ENCODE measurements at places on chromosomes 5 and 9.

- no peak for DNase-seq
Measured at GRCh38 chr5:94064025-94064424, 322.6 kb upstream of the POU5F2 start.

GRCh38 chr5:59591162-59591561 lies 302.4 kb downstream of the PDE4D start:
- no peak for DNase-seq

DNA sequence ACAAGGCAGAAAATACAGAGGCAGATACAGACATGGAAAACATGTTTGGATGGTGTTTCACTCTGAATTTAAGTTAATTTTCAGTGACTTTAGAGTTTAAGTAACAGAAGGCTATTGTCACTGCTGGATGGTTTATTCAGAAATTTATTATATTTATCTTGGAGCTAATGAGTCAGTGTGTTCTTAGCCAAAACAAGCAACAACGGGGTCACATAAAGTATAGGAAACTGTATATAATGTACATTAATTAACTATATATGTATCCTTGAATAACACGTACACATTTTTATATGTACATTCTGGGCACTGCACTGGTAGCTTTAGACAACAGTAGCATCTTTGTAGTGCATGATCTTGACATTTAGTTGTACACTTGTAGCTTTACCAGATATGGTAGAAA lies 30.7 kb downstream of the CYLC2 start:
- no peak for DNase-seq

- no peak for DNase-seq
Measured at GRCh38 chr5:134417707-134418106, 6.0 kb upstream of the CDKN2AIPNL start.

DNA sequence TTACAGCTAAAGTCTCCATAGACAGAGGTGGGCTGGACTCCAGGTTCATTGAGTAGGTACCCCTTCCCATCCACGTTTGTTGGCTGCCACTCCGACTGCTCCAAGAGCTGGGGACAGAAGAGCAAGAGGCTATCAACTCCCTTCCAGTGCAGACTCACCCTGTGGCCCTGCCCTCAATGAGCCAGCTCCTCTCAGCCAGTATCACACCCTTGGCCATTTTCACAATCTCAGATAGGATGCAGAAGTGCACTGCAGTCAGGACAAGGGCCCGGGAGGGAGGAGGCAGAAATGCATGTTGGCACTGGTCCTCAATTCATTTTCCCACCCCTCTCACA lies 6.2 kb downstream of the IRF1 start:
- DNase-seq = no peak

DNA sequence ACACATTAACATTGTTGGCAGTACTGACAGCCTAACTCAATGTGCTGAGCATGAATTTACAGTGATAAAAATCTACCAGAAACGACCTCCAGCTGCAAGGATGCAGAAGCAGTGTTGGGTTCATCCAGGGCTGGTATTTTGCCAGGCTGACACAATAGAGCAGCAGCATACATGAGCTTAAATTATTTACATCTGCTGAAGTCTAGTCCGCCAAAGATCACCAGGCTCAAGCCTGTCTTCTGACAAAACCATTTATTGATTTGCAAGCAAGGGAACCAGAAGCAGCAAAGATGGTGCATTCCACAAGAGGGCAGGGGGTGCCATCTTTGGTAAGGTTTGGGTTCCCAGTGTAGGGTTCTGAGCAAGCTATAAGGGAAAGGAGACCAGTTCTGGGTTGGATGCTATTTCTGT lies 8.7 kb upstream of the C5orf34 start:
- DNase-seq = no peak

GRCh38 chr5:132770476-132771159 lies 6.4 kb downstream of the SEPTIN8 start:
- DNase-seq = no peak

DNA sequence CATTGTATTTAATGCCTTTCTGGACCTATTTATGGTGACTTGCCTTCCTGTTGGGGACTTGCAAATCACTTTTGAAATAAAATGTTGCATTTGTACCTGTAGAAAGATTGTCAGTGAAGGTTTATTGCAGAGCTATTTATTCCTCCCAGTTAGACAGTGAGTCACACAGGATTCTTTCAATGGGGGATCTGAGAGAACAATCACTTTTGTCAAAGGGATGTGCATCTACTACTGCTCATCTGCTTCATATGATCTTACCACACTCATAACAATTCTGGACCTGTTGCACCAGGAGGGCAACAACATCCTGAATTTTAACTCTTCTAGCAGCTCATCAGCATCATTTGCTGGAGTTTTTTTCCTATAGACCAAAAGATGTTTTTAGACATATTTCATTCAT lies 66.8 kb downstream of the FBXL7 start:
- DNase-seq = no peak

GRCh38 chr9:99231711-99232110 lies 9.6 kb downstream of the SEC61B start:
- DNase-seq = no peak

GRCh38 chr9:15423231-15423985 lies 732 bp downstream of the SNAPC3 start:
- no peak for DNase-seq

- DNase-seq = no peak
Measured at GRCh38 chr5:75337366-75338021, 474 bp downstream of the HMGCR start.

- DNase-seq = no peak
Measured at GRCh38 chr5:43073597-43074546, 33.8 kb upstream of the ANXA2R start.

DNA sequence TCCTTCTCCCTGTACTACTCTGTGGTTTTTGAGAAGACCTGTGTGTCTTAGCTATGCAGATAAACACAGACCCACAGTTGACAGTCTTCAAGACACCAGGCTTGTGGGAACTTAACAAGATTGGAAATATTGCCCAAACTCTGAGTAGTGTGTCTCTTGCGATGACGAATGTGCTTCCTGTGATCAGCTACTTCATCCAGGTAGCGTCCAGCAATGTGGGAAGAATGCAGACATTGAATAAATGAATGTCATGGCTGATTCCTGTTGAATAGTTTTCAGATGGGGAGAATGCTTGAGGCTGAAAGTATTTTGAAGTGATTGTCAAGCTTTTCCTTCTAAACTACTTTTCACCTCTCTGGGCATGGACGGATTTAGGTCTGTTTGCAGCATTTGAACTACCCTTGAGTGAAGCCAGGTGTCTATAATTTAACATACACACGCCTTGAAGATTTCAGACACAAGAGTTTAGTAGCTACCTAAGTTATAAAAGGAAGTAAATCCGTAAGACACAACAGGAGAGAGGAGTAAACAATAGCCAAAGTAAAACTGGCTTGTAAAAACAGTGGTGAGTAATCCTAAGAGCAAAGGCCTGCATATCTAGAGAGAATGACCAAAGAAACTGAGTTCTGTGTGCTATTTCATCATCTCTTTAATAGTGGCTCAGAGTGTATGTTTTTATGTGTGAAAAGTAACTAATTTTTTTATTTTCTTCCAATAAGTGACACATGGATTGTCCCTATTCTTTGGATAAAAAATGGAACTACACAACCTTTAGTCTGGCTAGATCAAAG lies 30.0 kb upstream of the ARL14EPL start:
- DNase-seq = peak; percentile 12

- no peak for DNase-seq
Measured at GRCh38 chr9:81753436-81753835, 64.1 kb upstream of the TLE1 start.

GRCh38 chr5:145681216-145681615 lies 153.9 kb downstream of the PRELID2 start:
- no peak for DNase-seq

DNA sequence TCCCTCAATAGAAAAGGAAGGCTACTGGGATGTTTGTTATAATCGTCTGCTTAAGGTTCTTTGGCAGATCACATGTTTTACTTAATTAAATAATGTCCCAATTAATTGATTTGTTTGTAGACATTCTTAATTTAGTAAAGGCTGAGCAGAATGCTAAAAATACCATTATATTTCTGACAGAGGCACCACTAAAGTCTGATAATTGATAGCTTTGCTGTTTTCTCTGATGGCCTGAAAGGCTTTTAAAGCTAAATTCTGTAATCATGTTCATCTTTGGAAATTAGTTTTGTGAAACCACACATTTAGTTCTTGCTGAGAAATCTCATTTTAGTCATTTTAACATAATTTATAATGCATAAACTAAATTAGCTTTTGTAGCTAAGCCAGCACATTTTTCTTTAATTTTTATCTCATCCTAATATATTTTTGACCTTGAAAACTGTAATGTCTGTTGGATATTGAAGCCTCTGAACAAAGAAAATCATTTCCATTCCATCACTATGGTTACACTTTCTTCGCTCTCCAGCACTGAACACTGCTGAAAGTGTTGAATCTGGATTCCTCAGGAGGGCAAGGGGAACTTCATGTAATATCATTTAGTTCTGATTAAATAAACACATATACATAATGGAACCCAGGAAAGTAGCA lies 329.4 kb downstream of the ELAVL2 start:
- no peak for DNase-seq

- DNase-seq = no peak
Measured at GRCh38 chr5:78025540-78025939, 249.4 kb upstream of the TBCA start.

DNA sequence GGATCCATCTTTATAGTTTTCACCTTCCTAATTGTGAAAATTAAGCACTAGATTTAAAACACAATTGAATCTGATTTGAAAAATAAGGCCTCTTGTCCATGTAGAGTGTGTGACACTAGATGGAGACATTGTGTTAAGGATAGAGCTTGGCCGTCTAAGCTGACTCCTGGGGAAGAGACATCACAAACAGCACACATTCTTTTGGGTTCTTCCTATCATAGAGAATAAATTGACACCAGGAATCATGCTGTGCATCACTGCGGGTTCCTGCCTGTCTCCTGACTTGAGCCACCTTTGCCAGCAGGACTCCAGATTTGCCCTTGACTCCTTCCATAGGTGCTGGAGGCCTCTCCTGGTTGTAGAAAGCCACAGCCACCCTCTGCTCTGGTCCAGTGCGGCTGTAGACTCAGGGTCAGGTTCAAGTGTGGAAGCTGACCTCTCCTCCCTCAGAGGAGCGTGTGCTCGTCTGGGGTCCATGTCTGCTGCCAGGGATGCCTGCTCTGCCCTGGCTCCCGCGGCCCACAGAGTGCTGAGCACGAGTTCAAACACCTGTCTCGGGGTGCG lies 11.2 kb downstream of the ROPN1L start:
- peak; percentile 84 for DNase-seq

- DNase-seq = no peak
Measured at GRCh38 chr5:170252720-170253350, 20.1 kb downstream of the C5orf58 start.

DNA sequence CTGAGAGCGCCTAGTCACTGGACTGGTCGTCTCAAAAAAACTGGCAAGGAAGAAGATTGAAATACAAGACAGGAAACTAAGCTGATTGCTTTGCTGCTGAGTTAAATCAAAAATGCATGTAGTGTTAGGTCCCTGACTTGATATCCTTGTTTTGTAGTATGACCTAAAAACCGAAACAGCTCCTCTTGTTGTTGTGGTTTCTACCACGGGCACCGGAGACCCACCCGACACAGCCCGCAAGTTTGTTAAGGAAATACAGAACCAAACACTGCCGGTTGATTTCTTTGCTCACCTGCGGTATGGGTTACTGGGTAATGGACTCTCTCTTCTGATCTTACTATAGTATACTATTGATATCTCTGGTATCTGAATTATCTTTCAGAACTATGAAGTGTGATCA lies 4.3 kb downstream of the MTRR start:
- no peak for DNase-seq

GRCh38 chr9:100602342-100602801 lies 24.5 kb downstream of the CAVIN4 start:
- DNase-seq = peak; percentile 27

- DNase-seq = no peak
Measured at GRCh38 chr5:23208959-23209431, 298.4 kb upstream of the PRDM9 start.

DNA sequence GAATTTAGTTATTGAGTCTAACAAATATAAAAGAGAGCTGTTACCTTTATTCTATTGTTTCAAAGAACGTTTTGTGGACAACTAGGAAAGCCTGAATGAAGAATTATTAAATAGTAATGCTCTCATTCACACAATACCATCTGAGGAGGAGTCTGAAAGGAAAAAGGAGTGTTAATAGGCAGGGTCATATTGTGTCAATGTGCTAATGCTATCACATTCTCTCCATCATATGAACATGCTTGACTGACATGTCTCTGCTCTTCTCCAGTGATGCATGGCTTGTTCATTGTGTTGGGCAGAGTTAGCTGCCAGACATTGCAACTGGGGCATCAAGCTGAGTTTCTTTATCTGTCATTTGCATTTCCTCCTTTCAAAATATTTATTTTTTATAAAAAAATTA lies 1578.0 kb downstream of the MAT2B start:
- DNase-seq = no peak

GRCh38 chr5:77337246-77337645 lies 126.8 kb downstream of the PDE8B start:
- no peak for DNase-seq

- DNase-seq = peak; percentile 23
Measured at GRCh38 chr5:172370648-172371545, 83.4 kb downstream of the SH3PXD2B start.

- peak; percentile 83 for DNase-seq
Measured at GRCh38 chr5:95113489-95113888, 171.4 kb downstream of the MCTP1 start.

- no peak for DNase-seq
Measured at GRCh38 chr9:69660304-69660703, 11.9 kb downstream of the APBA1 start.

GRCh38 chr9:100355561-100355960 lies 2.8 kb upstream of the TEX10 start:
- DNase-seq = no peak

DNA sequence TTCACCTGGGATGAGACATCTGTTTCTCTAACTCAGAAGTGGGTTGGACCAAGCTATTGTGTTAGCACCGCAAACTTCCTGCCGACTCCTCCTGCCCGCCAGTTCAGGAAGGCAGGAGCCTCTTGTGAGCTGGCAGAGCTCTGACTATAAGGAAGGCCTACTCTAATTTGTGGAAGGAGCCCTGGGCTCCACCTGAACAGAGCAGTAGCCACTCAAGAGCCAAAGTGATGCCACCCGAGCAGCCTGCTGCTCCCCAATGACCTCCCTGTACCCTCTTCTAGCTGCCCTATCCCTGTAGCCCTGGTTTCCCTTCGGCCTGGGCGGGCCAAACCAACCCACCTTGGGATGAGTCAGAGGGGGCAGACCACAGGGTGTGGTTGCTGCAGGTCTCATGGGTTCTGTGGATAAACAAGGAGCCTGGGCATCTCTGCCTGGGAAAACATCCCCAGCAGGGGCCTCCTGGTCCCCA lies 81.6 kb downstream of the PSD2 start:
- no peak for DNase-seq

DNA sequence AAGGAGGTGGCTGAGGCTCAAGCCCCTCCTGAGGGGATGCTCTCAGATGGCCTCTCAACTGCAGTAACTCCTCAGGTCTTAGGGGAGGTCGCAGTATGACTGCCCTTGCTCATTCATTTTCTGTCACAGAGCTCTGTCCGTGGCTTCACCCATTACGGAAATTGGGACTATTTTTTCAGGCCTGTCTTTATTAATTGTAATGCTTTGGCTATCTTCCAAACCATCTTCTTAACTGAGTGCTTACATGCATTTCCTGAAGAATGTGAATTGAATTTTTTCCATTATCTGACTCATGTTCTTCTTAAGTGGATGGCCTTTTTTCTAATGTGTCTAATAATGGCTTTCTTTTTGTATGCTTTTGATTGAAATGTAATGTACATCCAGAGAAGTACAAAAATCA lies 36.4 kb upstream of the SV2C start:
- DNase-seq = no peak

GRCh38 chr5:151063142-151063989 lies 17.5 kb downstream of the TNIP1 start:
- DNase-seq = peak; percentile 86

All from astrocyte (in vitro differentiated cells and primary cell).